Foreskin melanocyte (primary cell): ENCODE measurements at places on chromosomes 6 and 20.
A peak's percentile ranks its signal among the peaks of the same experiment; 100 is the strongest.

GRCh38 chr6:7106752-7107577 is 796 bp upstream of the RREB1 start:
- DNase-seq, result no peak

DNA sequence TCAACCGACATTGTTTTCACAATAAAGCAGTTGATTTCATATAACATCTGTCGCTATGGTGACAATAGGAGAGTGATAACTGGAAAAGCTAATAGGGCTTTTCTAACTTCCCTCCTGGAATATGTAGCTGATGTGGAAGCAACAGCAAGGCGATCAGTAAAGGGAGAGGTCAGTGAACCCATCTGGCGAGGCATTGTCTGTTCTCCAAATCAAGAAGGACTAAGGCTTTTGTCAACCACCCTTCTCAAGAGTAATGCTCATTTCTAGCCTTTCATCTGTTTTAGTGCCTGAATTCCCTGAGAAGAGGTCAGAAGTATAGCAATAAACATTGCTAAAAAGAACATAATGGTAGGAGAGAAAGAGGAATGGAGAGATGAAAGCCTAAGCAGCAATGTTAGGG is 201.3 kb downstream of the AKAP7 start:
- no peak for DNase-seq

DNA sequence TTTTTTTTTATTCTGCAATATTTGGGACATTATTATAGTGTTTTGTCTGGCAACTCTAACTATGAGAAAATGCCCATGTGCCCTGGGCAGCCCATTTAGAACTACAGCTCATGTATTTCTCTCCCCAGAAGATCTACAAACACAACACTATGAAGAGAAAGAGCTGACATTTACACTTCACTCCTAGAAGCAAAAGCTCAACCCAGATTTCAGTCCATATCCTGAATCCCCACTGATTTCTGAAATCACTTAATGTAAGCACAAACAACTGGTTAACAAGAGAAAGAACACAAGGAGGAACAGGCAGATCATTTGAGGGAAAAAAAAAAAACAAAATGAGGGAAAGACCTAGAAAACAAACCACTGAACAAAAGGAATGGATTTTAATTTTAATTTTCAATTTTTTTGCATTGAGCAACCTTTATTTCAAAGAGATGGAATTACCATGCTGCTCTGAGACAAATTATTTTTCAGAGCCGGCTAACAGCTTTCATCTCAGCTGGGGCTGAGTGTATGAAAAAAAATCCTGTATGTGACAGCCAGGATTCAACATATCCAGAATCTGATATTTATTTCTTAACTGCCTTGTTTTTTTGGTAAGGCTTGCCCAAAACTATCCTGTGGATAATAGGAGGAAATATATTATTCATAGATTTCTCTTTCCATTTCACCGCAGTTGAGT is 32.5 kb downstream of the KIAA0319 start:
- DNase-seq, result no peak

DNA sequence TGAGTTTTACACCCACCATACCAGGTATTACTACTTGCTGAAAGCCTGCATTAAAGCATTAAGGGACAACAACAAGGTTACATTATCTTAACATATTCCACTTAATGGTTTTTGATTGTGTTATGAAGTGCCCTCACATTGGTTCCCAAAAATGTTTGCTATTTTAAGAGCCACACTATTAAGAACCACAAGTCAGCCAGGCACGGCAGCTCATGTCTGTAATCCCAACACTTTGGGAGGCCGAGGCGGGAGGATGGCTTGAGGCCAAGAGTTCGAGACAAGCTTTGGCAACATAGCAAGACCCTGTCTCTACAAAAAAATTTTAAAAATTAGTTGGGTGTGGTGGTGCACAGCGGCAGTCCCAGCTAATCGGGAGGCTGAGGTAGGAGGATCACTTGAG is 28.2 kb downstream of the ATXN1 start:
- DNase-seq, result no peak

DNA sequence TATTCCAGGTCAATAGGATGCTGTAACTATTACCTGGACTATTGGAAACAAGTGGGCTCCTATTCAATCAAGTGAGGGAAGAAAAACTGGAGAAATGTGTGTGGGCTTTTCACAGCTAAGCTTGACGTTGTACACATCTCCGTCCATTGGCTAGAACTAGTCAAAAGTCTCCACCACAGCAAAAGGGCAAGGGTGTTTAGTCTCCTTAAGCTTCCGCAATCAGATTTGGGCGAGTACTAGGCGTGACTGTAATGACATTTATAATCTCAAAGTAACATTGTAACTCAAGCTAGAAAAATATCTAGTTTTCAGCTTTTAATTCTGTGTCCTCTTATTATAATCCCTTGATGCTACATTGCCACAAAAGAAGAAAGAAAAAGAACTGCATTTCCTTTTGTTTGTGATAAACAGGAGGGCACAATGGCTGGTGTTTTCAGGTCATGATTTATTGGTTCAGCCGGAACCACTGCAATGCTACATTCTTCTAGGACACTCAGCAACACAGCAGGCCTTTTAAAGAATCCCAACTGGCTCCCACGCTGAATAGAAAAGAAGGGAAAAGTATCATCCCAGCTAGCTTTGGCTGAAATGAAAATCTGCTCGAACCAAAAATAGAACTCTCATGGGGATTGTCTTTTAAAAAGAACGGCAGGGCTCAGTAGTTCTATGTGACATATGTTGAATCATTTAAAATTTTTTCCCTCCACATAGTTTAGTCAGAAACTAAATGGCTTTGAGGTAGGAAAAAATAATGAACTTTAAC is 387.7 kb downstream of the BTBD3 start:
- DNase-seq, result no peak

- DNase-seq, result no peak
Observed at GRCh38 chr20:19473216-19473921, 260.9 kb downstream of the SLC24A3 start.

- DNase-seq, result no peak
Observed at GRCh38 chr6:154986787-154987235, 8.3 kb upstream of the TIAM2 start.

- DNase-seq, result no peak
Observed at GRCh38 chr20:63136296-63136695, 79.6 kb downstream of the YTHDF1 start.

GRCh38 chr6:49841424-49841823 is 24.9 kb downstream of the CRISP1 start:
- DNase-seq, result no peak

DNA sequence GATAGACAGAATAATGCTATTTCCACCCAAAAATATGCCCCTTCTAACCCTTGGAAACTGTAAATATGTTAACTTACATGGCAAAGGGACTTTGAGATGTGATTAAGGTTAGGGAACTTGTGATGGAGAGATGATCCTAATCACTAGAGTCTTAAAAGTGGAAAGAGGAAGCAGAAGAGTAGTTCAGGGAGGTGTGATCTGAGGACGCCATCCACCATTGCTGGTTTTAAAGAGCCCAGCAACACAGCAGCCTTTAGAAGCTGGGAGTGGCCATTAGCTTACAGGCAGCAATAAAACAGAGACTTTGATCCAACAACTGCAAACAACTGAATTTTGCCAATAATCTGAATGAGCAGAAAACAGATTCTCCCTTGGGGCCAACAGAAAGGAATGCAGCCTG is 30.6 kb downstream of the ZNF311 start:
- no peak for DNase-seq

DNA sequence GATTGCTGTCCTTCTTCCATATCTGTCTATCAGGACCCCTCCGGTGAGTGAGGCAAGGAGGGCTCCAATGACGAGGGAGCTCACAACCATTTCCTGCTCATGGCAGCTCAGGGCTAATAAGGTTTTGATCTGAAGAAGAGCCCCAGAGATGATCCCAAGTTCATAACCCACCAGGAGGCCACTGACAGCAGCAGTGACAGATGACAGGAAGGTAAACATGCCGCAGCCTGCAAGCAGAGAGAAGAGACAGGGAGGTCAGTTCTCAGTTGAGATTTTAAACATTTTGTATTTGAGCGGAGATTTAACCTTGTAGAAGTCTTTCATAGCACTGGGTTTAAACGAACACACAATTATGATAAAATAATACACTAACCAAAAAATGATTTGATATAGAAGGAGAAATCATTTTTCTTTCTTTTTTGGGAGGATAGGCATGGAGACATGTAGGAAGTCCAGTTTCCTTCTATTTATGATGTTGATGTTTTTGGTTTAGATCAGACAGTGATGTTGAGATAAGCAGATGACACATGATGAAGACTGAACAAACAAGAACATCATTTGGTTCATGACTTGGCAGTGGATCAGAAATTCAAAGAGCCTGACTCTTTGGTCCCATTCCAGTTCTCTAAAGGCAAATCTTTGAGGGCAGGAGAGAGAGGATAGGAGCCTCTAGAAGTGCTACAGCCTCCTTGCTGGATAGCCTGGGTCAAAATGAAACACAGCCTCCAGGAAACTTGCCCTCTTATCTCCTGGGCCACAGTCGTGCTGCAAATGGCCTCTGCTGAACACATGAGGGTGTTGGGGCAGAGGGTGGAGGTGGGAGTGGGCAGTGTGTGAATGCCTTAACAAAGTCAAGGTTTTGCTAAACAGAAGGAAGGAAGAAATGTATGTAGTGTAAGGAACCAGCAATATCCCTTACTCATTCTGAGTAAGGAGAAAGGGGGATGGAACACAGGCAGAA is 22.6 kb downstream of the SLC2A12 start:
- peak; percentile 35 for DNase-seq

GRCh38 chr6:125120054-125120590 is 33.5 kb upstream of the TPD52L1 start:
- no peak for DNase-seq

DNA sequence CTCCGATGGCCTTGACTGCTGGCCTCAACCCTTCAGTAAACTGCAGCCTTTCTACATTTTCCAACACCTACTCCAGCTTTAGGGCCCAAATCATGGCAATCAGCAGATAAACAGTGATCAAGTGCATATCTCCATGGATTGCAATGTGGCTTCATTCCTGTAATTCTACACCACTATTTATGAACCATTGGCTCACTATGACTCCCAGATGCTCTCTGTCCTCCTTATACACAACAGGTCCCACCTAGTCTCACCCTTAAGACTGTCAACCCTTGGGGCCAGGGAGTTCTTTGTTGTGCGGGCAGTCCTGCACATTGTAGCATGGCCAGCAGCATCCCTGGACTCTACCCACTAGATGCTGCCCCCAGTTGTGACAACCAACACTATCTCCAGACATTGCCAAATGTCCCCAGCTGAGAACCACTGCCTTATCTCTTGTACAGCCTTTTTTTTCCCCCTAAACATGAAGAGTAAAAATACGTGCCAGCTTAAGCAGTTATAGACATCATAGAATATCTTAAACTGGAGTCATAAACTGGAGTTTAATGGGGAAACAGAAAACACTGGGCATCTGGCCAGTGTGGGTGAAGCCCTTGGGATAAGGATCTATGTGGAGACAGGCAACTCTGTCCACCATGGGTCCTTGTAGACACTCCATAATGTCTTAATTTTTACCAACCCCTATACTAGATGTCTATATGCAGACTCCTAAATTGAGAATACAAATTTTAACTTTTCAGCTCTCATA is 21.1 kb downstream of the MRPL14 start:
- no peak for DNase-seq

DNA sequence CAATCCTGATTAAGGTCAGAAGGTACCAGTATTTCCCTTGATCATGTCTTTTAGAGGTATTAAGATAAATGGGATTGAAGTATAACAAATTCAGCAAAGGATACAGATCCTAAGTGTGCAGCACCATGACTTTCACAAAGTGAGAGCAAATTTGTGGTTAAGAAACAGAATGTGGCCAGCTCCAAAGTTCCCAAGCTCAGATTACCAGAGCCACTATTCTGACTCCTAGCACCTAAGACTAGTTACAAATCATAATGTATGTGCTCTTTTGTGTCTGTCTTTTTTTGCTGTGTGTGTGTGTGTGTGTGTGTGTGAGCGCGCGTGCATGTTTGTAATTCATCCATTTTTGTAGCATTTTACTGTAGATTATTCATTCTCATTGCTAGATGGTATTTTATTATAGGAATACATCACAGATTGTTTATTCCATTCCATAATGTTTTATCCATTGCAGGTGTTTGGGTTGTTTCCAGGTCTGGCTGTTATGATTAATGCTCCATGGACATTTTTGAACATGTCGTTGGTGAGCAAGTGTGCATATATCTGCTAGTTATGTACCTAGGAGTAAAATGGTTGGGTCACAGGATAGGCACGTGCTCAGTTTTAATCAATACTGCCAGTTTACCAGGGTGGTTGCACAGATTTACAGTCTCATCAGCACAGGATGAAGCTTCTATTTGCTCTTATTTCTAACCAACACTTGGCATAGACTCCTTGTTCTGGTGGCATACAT is 314.0 kb upstream of the JAG1 start:
- no peak for DNase-seq

- DNase-seq, result no peak
Observed at GRCh38 chr20:19577692-19578091, 180.4 kb upstream of the RIN2 start.

DNA sequence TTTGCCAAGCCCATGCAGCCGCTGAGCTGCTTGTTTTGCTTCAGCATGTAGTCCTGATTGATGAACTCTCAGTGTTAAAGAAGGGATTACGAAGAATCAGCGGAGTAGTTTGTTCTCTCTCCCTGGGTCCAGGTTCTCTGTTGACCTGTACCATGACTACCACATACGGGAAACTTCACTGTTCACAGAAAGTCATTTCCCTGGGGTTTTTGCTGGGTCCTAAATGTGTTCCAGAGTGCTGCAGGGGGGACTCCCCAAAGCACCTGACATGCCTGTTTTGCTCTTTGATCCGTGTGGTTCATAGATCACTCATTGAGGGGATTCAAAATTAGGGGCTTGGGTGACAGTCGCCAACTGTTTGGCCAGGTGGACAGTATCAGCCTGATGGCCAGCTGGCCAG is 5.5 kb downstream of the LSM14B start:
- DNase-seq, result no peak

DNA sequence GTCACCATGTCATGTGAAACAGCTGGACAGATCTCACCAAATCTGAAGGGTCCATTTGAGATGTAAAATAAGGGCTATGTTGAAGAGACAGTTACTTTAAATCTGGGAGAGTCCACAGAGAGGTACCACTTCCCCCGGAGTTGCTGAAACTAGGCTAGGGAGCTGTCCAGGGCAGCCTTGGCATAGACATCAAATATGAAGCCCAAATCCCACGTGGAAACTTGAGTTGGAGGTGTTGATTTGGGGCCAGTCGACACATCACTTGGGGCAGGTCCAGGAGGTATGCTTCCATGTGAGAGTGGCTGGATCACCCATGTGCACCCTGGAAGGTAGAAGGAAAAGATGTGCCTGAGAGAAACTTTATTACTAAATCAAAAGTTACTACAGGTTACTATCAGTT is 12.0 kb upstream of the SERPINB9 start:
- DNase-seq, result no peak

- DNase-seq, result peak; percentile 87
Observed at GRCh38 chr6:152380993-152381898, 255.9 kb downstream of the SYNE1 start.
